HFFc6 (cell line): ENCODE measurements at places on chromosomes 16 and 17.

GRCh38 chr17:1231456-1231855 lies 38.8 kb upstream of the BHLHA9 start:
- no peak for DNase-seq

- no peak for DNase-seq
Measured at GRCh38 chr16:63982110-63982509, 1139.8 kb downstream of the CDH11 start.

DNA sequence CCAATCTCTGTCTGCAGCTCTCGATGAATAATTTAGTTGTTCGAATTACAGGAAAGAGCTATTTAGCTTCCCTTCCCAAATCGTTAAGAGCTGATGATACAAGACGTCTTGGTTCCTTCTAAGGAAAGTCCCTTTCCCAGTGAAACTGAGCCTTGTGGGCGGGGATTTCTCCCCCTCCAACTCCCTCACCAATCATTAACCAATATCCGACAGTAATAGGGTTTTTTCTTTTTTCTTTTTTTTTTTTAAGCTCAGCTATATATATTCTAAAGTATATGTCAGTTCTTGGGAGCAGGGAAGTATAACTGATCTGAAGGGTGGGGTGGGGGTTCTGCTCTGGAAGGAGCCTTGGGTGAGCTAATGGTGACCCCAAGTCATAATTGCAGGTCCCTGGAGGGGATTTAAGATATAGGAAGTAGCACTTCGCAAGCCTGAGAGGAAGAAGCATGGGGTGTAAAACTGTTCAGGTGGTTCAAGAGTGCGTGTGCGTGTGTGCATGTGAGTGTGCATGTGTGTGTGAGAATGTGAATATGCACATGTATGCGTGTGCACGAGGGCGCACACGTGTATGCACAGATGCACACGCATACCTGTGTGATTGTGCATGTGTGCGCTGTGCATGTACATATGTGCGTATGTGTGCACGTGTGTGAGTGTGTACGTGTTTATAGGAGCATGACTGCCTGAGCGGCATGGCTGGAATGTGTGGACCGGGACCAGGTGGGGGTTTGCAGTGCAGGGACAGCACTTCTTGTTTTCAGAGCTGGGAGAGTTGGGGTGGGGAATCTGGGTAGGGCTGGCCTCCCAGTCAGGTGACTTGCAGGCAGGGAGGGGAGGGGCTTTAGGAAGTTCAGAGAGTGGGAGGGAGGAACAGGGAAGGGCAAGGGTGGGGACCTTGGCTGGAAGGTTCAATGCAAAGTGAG lies 42.7 kb downstream of the SOCS3 start:
- no peak for DNase-seq

DNA sequence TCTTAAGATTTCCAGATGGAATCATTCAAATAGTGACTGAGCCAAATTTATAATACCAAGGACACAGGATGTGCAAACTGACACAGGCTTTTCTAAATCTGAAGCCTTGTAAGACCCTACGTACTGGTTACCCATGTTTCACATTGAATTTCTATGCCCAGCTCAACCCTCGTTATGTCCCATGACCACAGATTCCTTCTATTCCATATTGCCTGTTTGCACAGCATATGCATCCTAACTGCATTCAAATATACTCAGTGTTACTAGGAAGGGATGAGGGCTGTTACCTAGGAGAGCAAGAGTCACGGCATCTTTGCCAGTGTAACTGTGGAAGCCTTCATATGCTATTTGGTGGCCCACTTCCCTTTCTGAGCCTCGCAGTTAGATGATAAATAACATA lies 305.2 kb downstream of the SHISA9 start:
- DNase-seq: no peak

GRCh38 chr17:66304304-66305174 lies 2.1 kb downstream of the PRKCA start:
- no peak for DNase-seq

DNA sequence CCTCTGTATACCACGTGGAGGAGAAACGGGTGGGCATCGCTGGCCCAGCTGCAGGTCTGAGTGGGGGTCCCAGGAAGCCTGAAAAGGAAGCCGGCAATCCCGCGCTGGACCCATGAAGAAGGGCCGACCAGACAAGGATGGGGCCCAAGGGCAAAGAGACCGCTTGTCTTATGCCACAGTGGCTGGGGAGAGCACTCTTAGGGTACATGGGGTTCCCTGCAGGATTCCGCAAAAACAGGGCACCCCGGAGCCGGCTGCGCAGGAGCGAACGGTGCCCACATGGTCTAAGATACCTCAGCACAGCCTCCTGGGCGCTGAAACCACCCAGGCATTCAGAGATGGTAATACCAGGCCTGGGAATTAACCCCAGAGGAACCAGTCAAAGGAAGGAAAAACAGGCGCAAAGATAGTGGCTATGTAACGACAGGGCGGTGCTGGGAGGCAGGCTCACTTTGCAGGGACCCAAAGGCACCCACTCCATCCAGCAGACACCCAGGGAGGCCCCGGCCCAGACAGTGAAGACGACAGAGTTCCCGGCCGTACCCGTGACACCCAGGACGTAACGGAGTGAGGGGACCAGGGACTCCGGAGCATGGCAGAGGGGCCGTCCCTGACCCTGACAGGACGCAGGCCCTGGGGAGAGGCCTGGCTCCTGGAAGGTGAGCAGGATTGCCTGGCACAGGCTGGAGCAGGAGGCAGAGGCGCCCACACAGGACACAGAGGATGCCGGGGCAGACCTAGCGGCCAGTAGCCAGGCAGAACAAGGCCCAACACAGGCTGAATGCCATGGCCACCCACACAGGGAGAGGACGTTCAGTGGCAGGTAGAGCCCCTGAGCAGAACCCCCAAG lies 10.3 kb downstream of the PIEZO1 start:
- no peak for DNase-seq

- DNase-seq: peak; percentile 17
Measured at GRCh38 chr17:69729944-69730343, 315.4 kb downstream of the MAP2K6 start.

- DNase-seq: no peak
Measured at GRCh38 chr16:17037499-17037898, 433.3 kb downstream of the XYLT1 start.

- DNase-seq: no peak
Measured at GRCh38 chr16:4869147-4869805, 22.0 kb downstream of the UBN1 start.

DNA sequence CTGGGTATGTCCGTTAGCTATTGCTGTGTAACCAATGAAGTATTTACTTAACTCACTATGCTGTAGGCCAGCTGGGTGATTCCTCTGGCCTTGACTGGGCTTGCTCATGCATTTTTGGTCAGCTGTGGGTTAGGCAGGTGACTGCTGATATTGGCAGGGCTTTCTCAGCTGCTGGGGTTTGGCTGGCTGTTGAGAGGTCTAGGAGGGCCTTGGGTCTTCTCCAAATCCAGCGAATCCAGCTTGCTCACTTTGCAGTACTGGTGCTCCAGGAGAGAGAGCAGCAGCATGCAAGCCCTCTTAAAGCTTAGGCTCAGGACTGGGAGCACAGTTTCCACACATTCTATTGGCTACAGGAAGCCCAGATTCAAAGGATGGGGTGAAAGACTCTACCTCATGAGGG lies 270.1 kb downstream of the PHKB start:
- DNase-seq: peak; percentile 85

- DNase-seq: no peak
Measured at GRCh38 chr17:61179380-61179806, 220.2 kb upstream of the TBX2 start.

DNA sequence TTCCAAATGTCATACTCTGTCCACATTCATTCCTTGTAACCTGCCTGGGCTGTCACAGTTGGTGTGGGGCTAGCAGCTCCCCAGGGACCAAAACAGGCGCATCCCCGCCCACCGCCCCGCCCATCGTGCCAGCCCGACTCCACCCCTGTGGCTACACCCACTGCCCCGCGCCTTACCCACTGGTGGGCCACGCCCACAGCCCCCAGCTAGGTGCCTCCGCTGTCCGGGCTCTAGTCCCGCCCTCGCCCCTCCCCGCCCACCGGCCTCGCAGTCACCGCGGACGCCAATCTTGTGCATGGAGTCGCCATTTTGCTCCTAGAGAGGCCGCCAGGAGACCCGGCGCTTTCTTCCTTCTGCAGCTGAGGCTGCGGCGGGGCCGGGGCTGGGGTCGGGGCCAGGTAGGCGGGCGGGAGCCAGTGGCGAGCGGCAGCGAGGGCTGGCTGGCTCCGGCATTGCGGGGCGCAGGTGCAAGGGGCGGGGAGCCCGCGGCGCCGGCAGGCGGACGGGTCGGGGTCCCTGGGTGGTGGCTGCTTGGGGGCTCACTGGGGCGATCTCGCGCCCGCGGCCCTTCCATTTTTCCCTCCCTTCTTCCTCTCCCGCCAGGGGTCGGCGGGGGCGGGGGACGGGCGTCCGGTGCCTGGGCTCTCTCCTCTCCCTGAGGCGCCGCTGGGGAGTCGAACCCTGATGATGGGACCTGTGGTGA lies at the start of gene PRPSAP2:
Gene PRPSAP2, plus strand, starts transcription at position 268 of the 703 bp plus-strand sequence. CDS start 7,703 bp downstream, outside the sequence.
- peak; percentile 89 for DNase-seq

DNA sequence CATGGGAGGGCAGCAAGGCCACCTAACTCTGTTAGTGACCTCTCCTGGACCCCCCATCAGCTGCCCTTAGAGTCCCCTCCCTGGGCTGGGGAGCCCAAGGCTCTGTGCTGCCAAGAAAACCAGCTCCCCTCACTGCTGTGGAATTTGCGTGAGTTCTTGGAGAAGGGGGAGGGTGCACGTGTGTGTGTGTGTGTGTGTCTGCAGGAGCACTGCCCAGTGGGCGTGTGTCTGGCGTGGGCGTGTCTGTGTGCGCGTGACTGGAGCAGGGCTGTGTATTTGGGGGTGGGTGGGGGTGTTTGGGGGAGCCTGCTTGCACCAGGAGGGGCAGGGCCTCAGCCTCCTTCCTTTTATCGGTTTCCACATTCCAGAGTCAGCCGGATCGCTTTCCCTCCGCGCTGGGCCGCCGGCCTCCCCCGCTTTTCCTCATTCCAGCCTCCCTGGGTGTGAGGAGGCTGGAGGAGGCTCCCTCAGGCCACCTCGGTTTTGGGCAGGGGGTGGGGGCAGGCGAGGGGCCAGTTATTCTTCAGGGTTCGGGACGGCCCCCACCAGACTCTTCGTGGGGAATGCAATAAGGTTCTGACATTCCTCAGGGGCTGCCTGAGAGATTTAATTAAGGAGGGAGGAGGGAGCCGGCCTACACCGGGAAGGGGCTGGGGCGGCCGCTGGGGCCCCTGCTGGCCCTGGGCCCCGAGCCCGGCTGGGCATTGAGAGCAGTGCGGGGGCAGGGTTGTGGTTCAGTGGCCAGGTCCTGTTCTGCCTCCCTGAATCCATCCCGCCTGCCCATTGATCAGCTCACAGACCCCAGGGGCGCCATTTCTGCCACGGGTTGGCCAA lies 2.5 kb downstream of the VASN start:
- peak; percentile 98 for DNase-seq

- DNase-seq: no peak
Measured at GRCh38 chr16:4767872-4768548, 1.0 kb upstream of the ZNF500 start.

GRCh38 chr17:75456039-75456416 lies 407 bp upstream of the TMEM94 start:
- no peak for DNase-seq
